ENCODE measurements at places on chromosomes 5 and 9.

- no peak for DNase-seq
Measured at GRCh38 chr5:150166650-150167511, at the start of gene CDX1. CDX1 (plus strand) TSS chr5:150166778; CDS start chr5:150166877, 99 bp downstream.

GRCh38 chr9:93188426-93189368 is 4.8 kb downstream of the WNK2 start:
- DNase-seq: no peak

- DNase-seq: peak; percentile 67
Measured at GRCh38 chr9:4297151-4297785, 2.6 kb downstream of the GLIS3 start.

- peak; percentile 12 for DNase-seq
Measured at GRCh38 chr5:107949688-107950341, 279.1 kb upstream of the EFNA5 start.

DNA sequence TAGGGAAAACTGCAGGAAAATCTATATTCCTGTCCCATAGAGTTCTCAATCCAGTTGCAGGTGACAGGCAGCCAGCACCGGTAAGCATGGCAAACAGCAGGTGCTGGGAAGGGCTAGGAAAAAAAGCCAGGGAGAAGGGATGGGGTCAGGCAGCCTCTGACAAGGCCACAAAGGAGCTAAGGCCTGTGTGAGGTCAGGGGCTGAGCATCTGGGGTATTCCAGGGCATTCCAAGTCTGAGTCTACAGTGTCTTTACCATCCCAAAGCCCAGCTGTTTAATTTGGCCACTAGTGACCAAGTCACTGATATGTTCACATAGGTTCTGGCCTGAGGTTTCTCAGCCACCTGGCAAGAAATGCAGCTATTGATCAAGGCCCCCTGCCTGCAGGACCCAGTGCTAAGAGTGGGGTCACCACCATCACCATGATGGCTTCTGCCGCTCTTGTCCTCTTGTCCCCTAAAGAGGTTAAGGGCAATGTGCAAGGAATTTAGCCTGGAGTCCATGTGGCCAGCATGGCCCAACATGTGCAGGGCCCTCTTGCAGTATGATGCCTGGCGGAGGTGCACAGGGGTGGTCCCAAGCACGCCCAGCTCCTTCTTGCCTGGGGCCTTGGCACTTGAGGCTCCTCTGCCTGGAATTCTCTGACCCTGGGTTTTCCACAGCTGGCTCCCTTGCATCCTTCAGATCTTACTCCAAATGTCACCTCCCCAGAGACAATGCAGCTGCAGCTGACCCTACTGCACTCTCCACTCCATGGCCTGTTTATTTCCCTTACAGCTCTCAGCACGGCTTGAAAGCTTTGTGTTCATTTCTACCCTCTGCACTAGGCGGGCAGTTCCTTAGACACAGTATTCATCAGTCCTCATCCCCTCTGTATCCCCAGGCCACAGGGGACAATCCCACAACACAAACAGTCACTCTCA is 213.1 kb downstream of the MSX2 start:
- no peak for DNase-seq

- no peak for DNase-seq
Measured at GRCh38 chr5:154278186-154278585, 87.7 kb downstream of the GALNT10 start.

GRCh38 chr9:80690349-80690939 is 998.9 kb downstream of the TLE1 start:
- DNase-seq: no peak

GRCh38 chr5:82290908-82291307 is 12.8 kb upstream of the RPS23 start:
- DNase-seq: no peak

DNA sequence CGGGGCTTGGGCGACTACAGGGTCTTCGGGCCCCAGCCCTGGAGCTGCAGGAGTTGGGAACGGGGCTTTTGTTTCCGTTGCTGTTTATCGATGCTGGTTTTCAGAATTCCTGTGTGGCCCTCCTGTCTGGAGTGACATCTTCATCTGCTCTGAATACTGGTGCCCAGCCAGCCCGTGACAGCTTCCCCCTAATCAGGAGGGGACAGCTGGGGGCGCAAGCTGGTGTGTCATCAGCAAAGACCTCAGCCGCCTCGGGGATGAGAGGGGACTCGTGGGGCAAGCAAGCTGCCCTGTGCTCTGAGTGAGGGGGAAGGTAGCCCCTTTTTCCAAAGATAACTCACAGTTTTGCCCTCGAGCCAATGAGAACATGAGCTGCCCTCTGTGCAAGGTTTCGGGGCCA is 110.7 kb downstream of the RXRA start:
- DNase-seq: no peak

GRCh38 chr9:81819859-81820546 is 108.2 kb upstream of the SPATA31D4 start:
- DNase-seq: no peak

GRCh38 chr5:163867738-163868137 is 362.3 kb downstream of the MAT2B start:
- DNase-seq: no peak

DNA sequence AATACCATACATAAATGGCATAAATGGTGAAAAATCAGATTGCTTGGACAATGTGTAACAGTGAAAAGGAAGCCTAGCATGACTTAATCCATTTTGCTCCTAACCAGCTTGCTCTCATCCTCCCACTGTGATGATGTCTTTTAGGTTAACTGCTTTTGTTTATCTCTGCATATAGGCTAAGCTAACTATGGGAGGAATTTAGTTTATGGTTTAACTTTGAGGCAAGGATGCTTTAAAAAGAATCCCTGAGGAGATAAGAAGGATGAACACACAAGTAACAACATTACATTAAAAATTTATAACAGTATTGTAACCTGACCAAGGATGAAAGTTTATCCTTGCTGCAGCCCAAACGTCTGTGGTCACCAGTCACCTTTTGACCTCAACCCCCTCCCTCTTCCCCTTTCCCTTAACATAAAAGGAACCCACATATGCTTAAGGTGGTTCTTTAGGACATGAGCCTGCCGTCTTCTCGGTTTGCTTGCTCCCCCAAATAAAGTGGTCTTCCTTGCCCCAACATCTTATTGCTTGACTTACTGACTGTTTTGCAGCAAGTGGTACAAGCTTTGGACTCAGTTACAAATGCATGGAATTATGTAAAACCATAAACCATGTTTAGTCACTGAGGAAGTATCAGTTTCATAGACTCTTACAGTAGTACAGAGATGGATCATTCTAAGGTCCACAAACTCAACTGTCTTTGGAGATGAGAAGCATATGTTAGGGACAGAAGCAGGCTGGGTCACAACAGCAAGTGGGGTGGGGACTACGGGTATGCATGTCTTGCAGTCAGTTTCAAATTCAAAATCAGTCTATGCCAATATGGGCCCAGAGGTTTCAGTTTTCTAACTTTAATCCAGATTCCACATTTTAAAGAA is 31.3 kb downstream of the AGXT2 start:
- DNase-seq: no peak

DNA sequence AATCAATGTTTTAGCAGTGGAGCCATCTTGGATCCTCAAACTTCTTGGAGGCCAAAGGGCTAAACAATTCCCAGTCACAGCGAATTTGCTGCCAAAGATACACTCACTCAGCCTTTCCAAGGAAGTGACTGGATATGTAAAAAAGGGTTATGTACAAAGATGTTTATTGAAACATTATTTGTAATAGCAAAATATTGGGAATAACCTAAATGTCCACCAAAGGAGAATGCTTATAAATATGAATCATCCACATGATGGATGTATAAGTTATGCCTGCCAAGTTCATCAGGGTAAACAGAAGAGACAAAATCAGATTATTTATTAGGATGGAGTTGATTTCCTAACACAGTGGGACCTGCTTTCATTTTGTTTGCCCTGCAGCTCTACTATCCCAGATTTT is 145.2 kb upstream of the ABCA1 start:
- DNase-seq: no peak

DNA sequence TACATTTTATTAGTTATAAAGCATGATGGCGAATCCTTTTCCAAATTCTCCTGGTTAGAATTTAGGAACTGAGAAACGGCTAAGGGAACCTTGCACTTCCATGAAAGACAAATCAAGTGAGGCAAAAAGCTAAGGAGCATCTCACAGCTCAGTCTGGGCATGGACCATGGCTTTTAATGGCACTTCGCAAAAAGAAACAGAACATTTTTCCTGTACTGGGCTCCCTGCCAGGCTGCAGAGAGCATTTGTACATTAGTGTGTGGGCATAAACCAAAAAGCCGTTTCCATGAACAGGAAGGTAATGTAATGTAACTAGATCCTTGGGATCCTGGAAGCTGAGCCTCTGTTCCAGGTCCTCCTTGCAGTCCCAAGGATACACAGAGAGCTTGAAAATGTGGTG is 354.2 kb downstream of the MRPS30 start:
- DNase-seq: no peak

DNA sequence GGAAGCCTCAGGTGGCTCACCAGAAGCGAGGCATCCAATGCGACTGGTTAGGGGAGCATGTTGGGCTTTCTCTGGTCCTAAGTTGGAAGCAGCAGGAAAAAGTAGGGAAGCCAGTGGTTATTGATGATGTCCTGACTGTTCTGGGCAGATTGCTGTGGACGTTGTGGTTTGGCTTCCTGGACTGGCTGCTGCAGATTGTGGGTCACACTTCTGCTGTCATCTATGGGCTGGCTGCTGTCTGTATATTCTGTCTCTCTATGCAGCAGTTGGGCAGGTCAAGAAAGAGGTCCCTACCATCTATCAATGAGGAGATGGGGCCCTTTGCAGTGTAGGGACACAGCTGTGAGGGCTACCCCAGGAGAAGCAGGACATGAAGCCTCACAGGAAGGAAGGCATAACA is 13.5 kb upstream of the MARCHF6 start:
- no peak for DNase-seq

DNA sequence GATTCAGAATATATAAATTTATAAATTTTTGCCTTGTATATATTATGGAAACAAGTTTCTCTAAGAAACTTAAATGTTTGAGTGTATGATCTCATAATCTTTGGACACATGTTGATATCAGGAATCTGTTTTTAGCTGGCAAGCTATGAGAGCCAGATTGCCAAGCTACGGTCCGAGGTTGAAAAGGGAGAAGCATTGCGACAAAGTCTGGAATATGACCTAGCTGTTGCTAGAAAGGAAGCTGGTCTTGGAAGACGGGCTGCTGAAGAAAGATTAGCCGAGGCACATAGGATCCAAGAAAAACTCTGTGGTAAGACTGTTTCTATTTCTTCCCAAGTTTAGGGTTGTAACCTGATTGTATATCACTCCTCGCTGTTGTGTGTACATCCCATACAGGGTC is 25.9 kb downstream of the CCDC171 start:
- DNase-seq: no peak

- DNase-seq: peak; percentile 28
Measured at GRCh38 chr5:151677776-151678545, 8.8 kb downstream of the SPARC start.

- no peak for DNase-seq
Measured at GRCh38 chr5:37222181-37222580, 27.0 kb downstream of the CPLANE1 start.

GRCh38 chr5:75545131-75545530 is 33.4 kb downstream of the POLK start:
- DNase-seq: no peak

DNA sequence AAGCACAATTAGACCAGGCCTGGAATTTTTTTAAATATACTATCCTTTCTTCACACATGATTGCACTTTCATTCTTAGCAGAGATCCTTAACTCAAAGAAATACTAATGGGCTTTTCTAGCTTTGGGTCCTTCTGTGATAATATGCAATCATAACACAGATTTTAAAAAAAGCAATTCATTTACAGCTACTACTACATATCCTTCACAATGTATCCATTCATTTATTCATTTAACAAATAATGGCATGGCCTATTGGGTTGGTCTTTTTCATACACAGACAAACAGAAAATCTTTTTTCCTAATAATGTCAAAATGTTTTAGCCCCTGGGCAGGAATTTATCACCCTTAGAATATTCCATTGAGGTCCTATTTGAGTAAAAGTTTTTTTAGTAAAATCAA is 47.0 kb downstream of the SAXO1 start:
- no peak for DNase-seq

DNA sequence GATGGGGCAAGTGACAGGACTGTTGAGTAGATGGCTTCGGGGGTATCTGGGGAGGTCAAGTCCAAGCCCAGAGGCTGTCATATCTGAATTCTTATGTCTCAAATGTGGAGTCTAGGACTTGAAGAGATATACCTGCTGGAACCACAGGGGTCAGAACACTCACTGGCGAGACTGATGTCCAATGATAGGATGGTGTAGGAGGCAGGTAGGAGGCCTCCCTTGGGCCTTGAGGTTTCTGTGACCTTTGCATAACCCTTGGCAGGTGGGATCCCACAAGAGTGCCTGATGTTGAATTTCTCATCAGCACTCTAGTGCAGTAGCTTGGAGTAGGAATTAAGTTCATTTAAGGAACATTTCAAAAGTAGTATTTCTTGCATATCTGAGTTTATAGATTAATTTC is 2.8 kb downstream of the CCL21 start:
- DNase-seq: no peak

- DNase-seq: no peak
Measured at GRCh38 chr9:86075132-86076109, 23.9 kb downstream of the GOLM1 start.

DNA sequence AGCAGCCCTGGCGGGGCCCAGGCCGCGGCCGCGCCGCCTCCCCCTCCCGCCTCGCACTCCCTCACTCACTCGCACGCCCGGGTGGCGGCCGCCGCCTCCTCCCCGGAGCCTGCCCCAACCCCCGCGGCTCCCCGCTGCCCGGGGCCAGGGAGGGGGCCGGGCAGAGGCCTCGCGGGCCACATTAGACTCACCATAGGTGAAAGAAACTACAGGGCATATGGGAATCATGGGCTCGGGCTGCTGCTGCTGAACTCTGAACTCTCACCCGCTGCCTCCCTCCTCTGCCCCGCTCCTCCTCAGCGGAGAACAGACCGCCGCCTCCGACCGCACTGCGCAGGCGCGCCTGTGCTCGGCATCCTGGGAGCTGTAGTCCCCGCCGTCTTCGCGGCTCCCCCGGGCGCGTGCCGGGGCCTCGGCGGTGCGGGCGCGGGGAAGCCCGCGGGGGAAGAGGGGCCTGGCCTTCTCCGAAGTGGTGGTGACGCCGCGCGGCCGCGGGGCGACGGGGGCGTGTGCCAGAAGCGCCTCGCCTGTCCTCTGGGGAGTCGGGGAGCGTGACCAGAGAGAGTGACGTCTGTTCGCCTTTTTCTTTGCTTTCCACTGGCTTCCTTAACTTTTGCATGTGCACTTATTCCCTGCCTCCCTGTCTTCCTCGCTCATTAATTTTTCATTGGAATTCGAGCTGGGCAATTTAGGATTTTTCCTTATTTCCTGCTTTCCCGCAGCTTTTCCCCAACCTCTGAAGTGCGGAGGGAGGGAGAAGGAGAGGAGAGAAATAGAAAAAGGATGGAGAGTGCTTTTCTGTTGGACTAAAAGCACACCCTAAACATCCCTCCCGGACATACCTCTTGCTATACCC is at the start of gene ZFR:
ZFR (minus strand) TSS at position 310 of the 856 bp plus-strand sequence; CDS start at position 228, 82 bp downstream.
- peak; percentile 91 for DNase-seq

DNA sequence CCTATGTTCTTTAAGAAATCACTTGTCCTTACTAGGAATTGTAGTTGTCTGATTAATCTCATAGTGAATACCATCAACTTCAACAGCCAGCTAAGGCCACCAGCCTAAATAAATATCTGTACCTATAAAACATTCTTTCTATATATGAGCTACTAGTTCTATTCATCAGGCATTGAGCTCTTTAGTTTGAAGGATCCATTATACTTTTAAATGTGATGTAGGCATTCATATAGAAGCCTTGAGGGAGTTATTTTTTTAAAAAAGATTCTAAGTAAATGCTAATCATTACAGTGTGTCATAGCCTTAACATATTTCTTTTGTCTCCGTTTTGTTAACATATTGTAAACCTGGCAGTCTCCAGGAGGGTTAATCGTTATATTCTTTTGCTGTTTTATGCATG is 838.3 kb downstream of the PTPRD start:
- DNase-seq: no peak
